Thymus (tissue), 14 donors: ENCODE measurements at places on chromosomes 7 and 10.

DNA sequence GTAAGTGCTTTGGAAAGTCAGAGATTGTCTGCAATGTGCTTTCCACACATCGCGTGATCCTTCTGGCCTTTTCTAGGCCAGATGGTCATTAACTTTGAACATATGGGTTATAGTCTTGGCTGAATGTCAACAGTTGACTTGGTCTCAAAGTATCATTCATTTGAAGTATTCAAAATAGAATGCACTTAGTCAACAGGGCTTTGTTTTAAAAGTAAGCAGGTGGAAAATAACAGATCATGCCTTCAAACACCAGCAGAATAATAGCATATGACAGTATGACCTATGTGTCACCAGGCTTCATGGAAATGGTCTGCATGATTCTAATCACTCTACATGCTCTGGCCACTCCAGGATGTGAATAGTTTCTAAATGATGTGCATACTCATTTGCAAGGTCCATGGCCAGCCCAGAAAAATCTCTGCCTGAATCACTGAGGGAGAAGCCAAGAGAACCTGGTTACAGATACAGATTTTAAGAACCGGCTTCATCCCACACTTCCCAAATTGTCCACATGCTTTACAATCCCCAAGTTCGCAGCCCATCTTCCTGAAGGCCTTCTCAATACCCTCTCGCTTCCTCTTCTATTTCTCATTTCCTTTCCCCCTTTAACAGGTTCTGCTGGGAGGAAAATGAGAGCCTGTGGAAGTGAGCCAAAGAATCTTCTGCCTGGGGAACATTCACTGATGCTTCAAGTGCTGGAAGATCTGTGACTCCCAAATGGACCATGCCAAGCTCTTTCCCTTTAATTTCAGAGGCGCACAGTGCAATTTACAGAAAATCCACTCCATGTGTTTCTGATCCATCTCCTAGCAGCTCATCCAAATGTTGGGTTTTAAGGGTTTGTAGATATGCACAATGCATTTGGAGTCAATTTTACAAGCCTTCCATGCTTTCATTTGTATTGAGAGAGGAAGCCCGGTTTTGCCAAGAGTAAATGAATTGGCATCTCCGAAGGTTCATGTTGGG, 122.8 kb upstream of the GDF10 start:
- DNase-seq = no peak

DNA sequence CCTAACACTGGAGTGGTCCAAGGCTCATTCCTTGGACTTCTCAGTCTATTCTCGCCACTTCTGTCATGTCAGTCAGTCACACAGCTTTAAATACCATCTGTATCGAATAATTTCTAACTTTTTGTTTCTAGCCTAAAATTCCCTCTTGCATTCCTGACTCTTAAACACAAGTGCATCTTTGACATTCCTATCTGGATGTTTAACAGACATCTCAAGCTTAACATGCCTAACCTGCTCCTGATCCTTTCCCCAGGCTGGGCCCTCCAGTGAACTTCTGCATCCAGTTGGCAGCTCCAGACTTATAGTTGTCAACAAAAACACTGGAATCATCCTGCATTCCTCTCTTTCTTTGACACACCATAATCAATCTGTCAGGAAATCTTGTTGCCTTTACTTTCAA, 4.5 kb upstream of the ABCB4 start:
- no peak for DNase-seq

GRCh38 chr10:133110609-133111275, 23.0 kb downstream of the ADGRA1 start:
- DNase-seq = no peak

- DNase-seq = no peak
Observed at GRCh38 chr10:131187274-131187673, 124.2 kb downstream of the TCERG1L start.

DNA sequence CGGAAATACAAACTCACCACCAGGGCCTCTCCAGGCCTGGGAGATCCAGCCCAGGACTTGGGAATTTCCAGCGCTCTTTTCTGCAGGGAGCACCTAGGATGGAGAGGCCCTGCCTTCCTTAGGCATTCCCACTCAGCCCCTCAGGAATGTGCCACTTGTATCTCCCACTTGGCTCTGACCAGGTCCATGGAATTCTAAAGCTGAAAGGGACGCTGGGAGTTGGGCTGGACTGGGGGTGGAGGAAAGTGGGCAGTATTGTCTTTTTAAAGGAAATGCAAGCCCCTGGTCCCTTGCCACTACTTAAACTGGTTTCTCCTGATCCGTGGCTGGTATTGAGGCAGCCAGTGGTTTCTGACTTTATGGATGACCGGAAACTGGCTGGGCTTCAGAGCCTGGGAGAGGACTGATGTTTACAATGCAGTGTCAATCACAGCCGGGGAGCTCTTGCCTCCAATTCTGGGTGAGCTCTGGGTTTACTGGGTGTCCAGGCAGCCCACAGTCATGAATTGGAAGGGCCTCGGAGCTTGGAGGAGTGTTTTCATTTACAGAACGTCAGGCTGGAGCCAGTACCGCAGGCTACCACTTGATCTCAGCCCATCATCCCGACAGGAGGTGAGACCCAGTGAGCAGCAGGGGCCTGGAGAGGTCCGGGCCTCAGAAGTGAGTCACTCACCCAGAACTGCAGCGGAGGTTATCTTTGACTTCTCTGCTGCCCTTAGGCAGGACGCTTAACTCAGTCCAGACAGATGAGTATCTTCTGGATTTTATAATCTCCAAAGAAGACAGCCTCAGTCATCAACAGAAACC, 27.3 kb downstream of the AGAP3 start:
- DNase-seq = no peak

- no peak for DNase-seq
Observed at GRCh38 chr7:21020667-21021066, 234.0 kb upstream of the SP8 start.

GRCh38 chr7:40098810-40099209, 35.6 kb downstream of the MPLKIP start:
- no peak for DNase-seq

- DNase-seq = no peak
Observed at GRCh38 chr7:79420464-79420863, 33.0 kb downstream of the MAGI2 start.

GRCh38 chr10:76759681-76760080, 877.9 kb downstream of the KCNMA1 start:
- DNase-seq = no peak

- no peak for DNase-seq
Observed at GRCh38 chr10:13594641-13595040, 7.9 kb downstream of the PRPF18 start.

GRCh38 chr10:93074147-93074596, 479 bp downstream of the CYP26A1 start:
- DNase-seq = peak; percentile 35

DNA sequence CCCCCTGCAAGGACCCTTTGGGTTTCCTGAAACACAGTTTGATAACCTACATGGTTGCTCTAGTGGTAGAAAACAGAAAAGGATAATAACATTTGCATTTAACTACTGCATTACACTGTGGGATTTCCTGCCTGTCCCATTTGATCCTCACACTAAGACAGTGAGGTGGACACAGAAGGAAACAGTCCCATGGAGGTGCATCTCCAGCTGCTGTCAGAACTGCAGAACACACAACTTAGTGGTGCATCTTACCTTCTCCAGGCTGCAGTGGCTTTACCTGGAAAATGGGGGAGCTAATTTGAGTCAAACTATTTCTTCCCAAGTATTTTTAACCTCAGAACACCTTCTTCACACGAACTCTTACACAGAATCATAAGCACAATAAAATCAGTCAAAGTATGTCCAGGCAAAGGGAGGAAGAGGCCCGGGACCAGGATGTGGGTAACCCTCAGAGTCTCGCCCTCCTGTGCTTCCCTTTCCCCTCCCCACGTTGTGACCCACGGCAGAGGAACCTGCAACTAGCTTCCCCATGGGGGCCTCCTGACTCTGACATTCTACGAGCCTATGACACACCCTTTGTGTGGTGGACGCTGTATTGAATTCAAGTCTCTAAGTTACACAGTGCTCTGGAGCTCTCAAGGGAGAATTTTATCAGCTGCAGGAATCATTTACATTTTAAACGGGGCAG, 33.7 kb downstream of the SCRN1 start:
- DNase-seq = no peak

DNA sequence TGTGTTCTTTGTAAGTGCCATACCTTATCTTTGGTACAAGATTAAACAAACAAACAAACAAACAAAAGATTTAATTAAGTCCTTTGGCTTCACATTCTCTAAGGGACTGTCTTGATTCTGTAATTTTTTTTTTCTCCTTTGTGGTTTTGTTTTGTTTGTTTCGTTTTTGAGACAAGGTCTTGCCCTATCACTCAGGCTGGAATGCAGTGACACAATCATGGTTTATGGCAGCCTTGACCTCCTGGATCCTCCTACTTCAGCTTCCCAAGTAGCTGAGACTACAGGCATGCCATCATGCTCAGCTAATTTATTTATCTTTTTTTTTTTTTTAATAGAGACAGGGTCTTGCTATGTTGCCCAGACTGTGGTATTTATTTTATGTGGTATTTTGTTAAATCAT, 165.8 kb downstream of the LRRC4 start:
- DNase-seq = no peak

GRCh38 chr7:142066536-142066935, 45.0 kb upstream of the MGAM2 start:
- DNase-seq = no peak

DNA sequence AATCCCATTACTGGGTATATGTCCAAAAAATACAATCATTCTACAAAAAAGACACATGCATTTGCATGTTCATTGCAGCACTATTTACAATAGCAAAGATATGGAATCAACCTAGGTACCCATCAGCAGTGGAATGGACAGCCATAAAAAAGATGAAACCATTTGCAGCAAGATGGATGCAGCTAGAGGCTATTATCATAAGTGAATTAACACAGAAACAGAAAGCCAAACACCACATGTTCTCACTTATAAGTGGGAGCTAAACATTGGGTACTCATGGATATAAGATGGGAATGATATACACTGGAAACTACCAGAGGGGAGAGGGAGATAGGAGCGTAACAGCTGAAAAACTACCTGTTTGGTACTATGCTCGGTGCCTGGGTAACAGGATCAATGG, 154.0 kb downstream of the TMEM26 start:
- DNase-seq = no peak

GRCh38 chr7:84506151-84506550, 311.6 kb upstream of the SEMA3A start:
- DNase-seq = no peak

DNA sequence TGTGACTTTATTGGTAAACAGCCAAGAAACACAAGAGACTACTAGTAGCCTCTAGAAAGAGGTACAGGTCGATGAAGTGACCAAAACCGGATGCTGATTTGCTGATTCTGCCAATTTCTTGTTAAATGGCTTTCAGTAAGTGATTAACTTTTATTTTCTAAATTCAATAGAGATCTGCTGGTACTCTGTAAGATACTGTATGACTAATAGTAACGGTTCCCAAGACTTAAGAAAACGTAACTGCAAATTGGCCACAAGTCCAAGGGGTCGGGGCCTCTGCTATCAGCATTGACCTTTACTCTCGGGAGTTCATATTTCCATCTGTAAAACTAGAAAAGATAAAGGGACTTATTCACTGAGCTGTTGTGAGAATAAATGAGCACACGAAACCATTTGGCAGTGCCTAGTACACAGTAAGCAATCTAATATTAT, 1.4 kb downstream of the FAM3C start:
- no peak for DNase-seq

GRCh38 chr7:117901089-117901797, 28.0 kb upstream of the CTTNBP2 start:
- DNase-seq = no peak

DNA sequence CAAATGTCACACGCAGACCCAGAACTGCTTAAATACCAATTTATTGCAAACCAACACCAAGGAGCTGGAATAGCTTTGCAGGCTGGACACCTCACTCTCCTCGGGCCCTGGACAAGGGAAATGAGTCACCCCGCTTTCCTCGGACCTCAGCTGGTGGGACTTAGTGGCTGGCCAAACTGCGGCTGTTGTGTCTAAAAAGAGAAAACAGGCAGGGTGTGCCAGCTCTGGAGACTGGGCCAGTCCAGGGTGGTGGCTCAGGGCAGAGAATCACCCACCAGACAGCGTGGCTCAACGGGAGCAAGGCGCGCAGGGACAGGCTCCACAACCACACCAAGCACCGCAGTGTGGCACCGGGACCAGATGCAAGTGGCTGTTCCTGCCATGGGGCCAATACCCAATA, 58.2 kb upstream of the CAMK2B start:
- DNase-seq = no peak

DNA sequence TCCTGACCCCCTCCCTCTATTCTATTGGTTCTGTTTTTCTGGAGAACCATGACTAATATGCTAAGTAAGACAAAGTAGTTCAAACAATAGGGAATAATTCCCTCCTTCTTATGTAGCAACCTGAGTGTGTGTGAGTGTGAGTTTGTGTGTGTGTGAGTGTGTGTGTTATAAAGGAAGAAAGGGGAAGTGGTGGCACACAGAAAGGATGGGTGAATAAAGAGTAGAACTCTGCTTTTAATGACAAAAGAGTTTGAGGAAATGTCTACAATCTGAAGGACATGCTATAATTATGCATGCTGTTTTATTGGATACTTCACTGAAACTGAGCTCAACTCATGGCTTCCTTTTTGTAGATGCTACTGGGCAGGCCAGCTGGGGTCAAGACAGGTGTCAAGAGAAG, 489.5 kb downstream of the REEP3 start:
- no peak for DNase-seq

- DNase-seq = no peak
Observed at GRCh38 chr10:4069491-4069890, 284.5 kb upstream of the KLF6 start.

DNA sequence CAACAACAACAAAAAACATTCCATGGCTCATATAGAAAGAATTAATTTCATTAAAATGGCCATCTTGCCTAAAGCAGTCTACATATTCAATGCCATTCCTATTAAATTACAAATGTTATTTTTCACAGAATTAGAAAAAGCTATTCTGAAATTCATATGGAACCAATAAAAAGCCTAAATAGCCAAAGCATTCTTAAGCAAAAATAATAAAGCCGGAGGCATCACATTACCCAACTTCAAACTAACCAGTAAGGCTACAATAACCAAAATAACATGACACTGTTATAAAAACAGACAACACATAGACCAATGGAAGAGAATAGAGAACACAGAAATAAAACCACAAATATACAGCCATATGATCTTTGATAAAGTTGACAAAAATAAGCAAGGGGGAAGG, 330.4 kb downstream of the KIF20B start:
- DNase-seq = no peak

DNA sequence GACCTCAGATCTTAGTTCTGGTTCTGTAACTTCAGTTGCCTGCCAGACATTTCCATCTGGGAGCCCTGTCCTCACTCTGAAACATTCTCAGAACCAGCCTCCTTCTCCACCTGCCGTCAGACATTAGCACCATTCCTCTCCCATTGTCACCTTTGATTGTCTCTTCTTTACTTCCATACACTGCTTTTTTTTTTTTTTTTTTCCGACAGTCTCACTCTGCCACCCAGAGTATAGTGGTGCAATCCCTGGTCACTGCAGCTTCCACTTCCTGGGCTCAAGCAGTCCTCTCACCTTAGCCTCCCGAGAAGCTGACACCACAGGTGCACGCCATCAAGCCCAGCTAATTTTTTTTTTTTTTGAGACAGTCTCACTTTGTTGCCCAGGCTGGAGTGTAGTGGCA, 21.1 kb upstream of the HIPK2 start:
- no peak for DNase-seq
